ENCODE measurements at places on chromosomes 16 and 17.

DNA sequence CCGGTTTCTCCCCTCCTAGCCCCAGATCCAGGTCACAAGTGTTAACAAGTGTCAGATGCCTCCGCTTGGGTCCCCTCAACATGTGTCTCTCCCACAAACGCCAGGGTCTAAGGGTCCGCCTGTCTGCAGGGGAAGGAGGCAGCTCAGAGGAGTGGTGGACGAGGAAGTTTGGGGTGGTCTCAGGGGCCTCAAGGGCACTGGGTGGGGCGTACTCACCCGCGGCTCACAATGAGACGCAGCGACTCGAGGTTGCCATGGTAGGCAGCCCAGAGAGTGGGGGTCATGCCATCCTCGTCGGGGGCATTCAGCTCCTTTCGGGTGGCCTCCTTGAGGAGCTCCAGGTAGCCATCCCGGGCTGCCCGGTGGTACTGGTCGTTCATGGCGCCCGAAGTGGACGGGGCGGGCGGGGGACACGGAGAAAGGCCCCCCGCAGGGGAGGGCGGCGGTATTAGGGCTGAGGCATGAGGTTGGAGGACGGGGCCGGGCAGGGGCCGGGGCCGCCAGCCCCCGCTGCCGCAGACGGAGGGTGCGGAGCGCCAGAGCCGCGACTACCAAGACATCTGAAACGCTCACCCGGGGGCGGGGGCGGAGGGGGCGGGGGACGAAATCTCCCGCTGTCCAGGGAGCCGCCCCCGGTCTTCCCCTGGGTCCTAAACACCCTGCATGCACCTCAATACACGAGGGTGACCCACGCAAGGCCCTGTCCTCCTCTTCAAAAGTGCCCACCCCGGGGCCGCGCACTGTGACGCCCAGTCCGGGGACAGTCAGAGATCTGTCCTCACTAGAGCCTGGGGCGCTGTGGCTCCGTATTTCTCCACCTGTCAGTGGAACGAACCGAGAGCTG lies at the start of gene USH1G:
USH1G (minus strand) TSS at position 562 of the 844 bp plus-strand sequence; CDS start at position 380, 182 bp downstream.
- DNase-seq: peak; percentile 14

GRCh38 chr17:33039874-33040273 lies 48.2 kb downstream of the SPACA3 start:
- no peak for DNase-seq

DNA sequence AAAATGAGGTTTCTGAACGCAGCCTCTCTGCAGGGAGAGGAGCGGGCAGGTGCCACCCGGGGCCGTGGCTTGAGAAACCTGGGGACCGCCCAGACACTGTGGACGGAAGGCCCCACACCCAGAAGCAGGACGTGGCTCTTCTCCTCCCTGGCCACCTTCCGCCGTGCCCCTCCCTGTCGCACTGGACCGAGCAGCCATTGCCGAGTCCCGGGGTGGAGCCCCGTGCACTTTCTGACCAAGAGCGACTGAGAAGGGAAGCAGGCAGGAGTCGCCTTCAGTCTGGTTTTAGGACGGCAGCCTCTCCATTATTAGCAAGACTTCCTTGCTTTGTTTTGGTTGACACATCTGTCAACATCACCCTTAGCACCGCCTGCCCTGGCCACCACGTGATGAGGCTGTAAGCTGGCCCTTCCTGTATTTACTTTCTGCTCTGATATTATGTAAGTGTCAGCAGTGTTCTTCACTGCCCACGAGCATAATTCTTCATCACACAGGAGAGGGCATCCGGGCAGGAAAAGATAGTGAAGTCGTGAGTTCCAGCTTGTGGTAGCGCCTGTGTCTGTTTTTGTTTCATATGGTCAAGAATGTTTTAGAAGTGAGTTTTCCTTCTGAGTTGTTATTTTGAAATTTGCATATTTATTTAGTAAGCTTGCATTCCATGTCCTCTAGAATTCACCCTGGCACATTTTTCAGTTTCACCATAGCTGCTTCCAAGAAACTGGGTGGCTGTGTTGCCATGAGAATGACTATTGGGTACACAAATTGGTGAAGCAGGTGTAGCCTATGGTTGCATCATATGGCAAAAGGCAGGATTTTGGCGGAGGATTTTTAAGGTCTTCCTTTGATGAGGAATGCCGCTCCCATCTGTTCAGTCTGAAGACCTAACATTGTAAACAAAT lies 1.0 kb downstream of the HERPUD1 start:
- DNase-seq: peak; percentile 36

DNA sequence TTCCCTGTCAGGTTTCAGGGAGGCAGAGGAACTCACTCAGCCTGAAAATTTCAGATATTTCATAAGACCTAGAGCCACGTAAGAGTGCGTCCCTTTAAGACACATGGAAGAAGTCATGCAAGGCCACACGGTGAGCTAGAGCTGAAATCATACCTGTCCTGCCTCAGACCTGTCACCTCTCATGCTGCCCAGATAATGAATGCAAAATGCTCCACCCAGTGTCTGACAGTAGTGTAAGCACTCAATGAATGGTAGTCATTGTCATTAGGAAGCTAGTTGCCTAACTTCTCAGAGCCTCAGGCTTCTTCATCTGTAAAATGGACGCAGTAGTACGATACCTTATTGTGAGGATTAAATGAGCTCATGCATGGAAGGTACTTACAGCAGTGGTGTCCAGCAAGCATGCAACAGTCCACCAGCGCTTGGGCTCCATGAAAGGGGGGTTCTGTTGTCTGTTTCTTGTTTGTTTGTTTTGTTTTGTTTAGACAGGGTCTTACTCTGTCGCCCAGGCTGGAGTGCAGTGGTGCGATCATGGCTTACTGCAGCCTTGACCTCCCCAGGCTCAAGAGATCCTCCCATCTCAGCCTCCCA lies 60.7 kb downstream of the WSB1 start:
- DNase-seq: no peak

DNA sequence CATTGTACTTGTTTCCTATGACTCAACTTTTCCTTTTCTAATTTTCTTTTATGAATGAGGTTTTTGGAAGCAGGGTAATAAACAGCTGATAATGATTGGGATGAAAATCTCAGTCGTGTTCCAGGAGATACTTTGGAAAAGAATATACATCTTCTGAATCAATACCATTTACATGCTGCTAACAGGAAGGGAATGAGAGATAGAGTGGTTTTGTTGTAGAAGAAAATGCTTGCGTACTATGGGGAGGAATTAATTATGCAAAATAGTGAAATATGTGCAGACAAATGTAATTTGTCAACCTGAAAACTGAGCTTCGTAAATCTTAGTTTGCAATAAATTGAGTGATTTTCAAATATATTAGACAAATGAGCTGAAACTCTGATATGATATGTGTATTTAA lies 24.0 kb upstream of the SHISA6 start:
- no peak for DNase-seq

DNA sequence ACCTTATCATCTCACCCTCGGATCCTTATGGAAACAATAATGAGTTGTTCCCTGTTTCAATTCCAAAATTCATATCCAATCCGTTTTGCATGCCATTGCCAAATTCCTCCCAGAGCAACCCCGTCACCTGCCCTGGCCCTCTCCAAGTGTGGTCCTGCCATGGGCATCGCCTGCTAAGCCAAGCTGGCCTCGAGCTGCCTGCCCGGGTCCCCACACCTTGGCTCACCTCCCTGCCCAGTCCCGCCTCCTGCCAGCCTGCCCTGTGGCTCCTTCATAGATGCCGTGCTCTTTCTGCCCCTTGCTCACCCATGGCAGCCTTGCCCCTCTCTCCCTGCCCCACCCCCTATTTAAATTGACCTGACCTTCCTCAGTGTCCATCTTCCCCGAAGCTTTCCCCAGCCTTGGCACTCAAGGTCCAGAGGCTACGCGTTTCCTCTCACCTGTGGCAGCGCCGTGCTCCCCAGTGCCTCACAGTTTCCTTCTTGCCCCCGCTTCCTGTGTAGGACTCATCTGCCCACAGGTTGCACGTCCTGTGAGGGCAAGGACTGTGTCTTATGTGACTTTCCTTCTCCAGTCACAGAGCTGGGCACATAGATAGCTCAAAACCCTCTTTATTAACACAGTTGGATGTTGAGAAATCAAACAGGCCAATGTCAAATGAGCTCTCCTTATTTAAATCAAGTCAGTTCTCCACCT lies 12.7 kb downstream of the MAPT start:
- no peak for DNase-seq

- DNase-seq: no peak
Observed at GRCh38 chr16:9837481-9837880, 344.7 kb downstream of the GRIN2A start.

- DNase-seq: peak; percentile 21
Observed at GRCh38 chr16:22375117-22375962, 921 bp upstream of the CDR2 start.

- DNase-seq: no peak
Observed at GRCh38 chr17:19410091-19410490, 941 bp upstream of the RNF112 start.

DNA sequence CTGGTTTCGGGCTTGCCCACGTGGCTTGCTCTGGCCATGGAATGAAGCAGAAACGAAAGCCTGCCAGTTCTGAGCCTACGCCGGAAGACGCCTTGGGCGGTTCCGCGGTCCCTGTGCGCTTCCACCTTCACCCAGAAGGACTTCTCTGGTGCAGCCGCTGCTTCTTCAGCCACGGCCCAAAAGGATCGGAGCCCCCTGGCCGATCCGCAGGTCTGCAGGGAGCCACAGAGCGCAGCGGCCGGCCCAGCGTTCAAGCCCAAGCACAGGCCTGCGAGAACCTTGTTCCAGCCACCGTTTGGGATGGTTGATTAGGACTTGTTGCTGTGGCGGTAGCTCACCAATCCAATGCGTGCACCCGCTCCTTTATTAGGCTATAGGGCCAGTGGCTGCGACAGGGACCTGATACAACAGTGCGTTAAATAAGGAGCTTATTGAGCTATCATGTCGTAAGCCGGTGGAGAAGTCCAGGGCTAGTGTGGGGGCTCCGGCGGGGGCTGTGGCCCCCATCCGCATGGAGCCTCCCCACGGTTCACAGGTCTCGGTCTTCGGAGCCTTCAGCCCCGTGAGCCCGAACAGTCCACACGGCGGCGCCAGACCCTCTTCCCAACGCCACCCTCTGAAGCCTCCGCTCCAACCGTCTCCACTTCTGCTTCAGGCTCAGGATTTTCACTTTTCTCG lies 10.2 kb upstream of the MPP2 start:
- peak; percentile 53 for DNase-seq

GRCh38 chr17:78541488-78542206 lies 35.5 kb downstream of the DNAH17 start:
- DNase-seq: no peak

- no peak for DNase-seq
Observed at GRCh38 chr16:17619261-17619660, 148.5 kb upstream of the XYLT1 start.

- DNase-seq: no peak
Observed at GRCh38 chr16:59385959-59386358, 651.8 kb upstream of the GOT2 start.

DNA sequence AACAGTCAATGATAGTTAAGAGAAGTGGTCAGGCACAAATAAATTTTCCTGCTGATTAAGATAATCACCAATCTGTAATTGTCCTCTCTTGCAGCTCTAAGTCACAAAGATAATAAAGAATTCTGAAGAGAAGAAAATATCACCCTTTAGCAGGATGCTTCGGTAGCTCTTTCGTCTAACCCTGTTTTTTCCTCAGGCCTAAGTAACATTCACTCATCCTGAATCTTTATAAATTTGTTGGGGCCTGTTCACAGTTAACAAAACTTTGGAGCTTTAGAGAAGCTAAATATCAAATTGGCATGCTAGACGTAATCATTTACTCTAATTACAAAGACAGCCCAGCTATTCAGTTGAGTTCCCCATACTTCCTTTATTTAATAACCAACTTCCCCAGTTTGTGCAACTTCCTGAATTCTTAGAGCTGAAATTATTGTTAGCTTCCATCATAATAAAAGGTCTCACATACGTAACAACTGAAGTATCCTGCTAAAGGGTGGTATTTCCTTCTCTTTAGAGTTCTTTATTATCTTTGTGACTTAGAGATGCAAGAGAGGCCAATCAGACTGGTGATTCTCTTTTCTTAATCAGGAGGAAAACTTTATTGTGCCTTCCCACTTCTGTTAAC lies 118.6 kb downstream of the TANGO6 start:
- no peak for DNase-seq
